ENCODE measurements at places on chromosomes 5 and 9.

- DNase-seq, result no peak
Measured at GRCh38 chr5:140978983-140979382, 12.7 kb downstream of the PCDHAC2 start.

DNA sequence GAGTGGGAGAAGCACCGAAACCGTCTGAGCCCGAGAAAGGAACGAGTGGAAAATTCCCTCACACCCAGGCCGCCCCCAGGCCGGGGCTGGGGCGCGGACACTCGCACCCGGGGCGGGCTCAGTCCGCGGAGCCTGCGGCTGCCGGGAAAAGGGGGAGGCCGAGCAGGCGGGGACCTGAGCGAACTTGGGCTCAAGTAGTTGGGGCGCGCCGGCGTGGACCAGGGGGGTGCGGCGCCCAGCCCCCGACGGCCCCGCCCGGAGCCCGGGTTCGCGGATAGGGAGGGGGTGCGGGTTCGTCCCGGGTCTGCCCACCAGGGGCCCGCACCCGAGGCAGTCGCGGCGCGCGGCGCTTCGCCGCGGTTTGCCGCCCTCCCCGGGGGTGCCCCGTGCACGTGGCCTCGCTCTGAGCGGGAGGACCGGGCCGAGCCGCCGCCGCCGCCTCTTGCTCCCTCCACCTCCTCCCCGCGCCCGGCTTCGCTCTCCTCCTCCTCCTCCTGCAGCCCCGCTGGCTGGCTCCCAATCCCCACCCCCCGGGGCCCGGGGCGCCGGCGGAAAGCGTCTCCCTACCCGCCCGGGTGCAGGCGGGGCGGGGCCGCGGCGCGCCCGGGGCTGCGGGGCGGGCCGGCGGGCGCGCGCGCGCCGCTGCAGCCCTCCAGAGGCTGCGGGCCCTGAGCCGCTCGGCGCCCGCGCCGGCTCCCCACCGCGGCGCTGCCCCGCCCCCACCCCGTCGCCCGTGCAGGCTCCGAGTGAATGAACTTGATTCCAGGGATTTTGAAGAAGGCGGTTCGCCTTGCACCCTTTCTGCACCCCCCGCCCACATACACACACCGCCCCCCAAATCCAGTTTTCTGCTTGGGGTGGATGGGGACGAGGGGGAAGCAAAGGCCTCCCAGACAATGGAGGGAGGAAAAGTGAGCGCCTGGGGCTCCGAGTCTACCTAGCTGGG, 1.3 kb upstream of the NFIB start:
- no peak for DNase-seq

GRCh38 chr5:78727786-78728761, 79.5 kb upstream of the LHFPL2 start:
- no peak for DNase-seq

- peak; percentile 33 for DNase-seq
Measured at GRCh38 chr5:160369990-160370712, at the start of gene C1QTNF2. TSS of gene C1QTNF2 (minus strand) at chr5:160370626. CDS start at chr5:160355011, 15,615 bp downstream.

DNA sequence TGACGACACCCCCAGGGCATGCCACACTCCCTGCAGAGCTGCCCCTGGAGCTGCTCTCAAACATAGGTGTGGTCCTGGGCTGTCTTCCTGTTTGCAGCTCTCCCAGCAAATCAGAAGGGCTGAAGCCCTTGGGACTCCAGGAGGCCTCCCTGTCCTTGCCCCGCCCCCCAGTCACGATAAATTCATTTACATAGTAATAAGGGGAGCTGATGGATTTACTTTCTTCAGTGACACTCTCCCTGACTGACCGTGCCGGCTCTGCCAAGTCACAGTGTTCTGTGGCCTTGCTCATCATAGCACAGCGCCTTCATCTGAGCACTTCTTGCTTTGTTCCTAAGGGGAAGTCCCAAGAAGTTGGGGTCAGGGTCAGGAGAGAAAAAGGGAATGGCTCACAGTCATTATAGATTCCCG, 121.4 kb downstream of the ENC1 start:
- no peak for DNase-seq

GRCh38 chr9:95506678-95507463, 9.9 kb downstream of the PTCH1 start:
- no peak for DNase-seq

DNA sequence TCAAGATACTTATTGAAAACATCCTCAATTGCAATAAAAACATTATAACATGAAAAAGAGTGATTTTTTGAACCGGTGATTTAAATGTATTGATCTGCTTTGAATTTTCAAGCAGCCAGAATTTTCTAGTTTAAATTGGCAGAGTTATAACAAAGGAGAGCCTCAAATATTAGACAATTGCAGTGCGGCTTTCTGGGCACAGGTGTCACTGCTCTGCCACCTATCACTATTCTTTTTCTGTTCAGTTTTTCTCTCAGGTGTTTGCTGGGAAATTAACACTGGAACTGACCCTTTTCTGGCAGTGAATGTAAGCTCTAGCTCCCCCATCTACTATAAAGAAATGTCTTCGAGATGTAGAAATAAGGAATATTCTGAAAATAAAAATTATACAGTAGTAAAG, 23.0 kb downstream of the ZBED3 start:
- DNase-seq, result no peak

GRCh38 chr5:75843319-75843718, 126.1 kb upstream of the POC5 start:
- no peak for DNase-seq

- no peak for DNase-seq
Measured at GRCh38 chr5:174990909-174991308, 266.5 kb downstream of the MSX2 start.

DNA sequence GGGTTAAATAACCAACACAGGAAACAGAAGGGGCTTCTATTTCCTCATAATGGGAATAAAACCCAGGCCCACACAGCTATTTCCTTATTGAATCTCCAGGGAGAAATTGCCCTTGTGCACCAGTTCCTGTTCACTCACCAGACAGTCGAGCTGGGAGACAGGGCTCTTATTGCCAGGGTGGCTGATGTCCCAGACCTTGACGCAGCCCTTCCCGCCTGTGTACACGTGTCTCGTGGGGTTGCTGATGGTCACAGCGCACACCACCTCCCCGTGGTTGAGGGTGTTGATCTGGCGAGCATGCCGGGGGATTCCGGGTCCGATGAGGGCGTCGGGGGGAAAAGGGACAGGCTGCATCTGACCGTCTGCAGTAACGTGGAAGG, 96.5 kb downstream of the TLE1 start:
- DNase-seq, result peak; percentile 21

GRCh38 chr9:82757924-82758323, 305.0 kb downstream of the RASEF start:
- DNase-seq, result no peak

DNA sequence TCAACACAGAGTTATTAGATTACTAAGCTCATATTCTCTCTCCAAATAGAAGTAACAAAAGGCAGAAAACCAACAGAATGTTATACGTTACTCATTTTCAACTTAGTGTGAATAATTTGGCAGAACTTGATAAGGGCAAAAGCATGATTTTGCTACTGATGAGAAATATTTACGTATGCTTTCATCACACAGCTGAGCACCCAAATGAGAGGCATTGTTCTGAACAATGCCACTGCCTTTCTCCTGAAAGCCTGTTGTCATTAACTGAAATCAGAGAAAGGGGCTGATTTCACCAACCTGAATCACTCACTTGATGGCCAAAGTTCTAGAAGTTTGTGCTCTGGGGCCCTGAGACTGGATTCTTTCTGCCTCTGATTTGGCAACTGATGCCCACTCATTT, 367.5 kb upstream of the PTGER4 start:
- no peak for DNase-seq

- no peak for DNase-seq
Measured at GRCh38 chr9:120528829-120529228, 51.1 kb downstream of the CDK5RAP2 start.

DNA sequence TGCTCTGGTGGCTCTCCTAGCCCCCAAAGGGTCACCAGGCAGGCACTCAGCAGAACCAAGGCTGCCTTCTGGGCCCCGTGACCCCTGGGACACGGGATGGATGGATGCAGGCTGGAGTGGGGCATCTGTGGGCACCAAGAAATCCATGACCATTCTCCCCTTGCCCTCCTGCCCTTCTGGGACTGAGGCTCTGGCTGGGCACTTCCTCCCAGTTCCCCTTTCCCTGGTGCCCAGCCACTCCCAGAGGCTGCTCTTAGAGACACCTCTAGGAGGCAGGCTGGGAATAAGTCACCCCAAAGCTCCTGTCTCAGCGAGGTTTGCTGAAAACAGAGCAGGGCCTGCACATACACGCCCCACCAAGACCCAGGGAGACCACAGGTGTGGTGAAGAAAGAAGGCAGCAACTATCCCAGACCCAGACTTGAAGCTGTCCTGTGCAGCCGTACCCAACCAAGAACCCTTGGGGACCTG, 943 bp downstream of the STING1 start:
- DNase-seq, result peak; percentile 57

GRCh38 chr5:56813302-56813701, 2.0 kb upstream of the MAP3K1 start:
- DNase-seq, result peak; percentile 52

DNA sequence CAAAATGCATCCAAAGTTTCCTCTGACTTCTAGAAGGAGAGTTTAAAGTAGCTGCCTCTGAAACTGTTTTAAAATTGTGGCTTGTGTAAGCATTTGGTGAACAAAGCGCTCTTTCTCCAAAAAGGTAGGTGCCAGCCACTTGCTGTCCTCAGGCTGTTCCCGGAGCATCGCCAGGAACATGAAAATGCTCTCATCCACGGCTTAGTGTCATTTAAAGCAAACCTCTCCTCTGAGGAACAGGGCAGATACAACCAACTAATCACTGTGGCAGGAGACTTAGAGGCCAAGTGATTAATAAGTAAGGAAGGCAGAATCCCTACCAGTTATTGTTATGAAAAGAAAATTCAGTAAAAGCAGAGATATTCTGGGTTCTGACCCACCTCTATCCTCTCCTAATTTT, 165.6 kb downstream of the DCP2 start:
- DNase-seq, result no peak

DNA sequence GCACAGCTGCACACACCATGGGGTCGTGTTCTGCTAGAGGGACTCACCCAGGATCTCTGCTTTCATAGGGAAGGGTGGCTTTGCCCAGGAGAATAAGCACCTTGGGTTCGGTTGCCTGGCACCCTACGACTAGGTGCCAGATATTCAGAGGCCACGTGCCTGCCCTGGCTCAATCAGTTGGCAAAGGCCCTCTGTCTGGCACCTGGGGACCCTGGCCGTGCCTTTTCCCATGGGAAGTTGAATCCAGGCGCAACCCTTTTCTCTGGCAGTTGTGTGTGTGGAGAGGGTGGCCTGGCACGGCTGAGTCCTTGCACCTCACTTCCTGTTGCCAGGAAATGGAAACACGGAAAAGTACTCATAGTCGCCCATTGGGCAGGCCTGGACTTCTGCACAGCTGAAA, 10.2 kb upstream of the ANKH start:
- DNase-seq, result no peak

Data from CD14-positive monocyte (primary cell).